Activated naive CD8-positive, alpha-beta T cell treated with anti-CD3 and anti-CD28 coated beads, Interleukin-2, amount 50 U/mL, for 24 hours (primary cell): ENCODE measurements at places on chromosomes 1 and 21.
A peak's percentile ranks its signal among the peaks of the same experiment; 100 is the strongest.

GRCh38 chr1:41752514-41753170, 166.1 kb downstream of the HIVEP3 start:
- H3K4me3 ChIP-seq = peak overlapping the region; percentile 36
- H3K4me1 ChIP-seq = peaks cover 83% of the 10 kb centered on the region
- peaks cover 2% of the 10 kb centered on the region for H3K27me3 ChIP-seq
- no peak for DNase-seq

DNA sequence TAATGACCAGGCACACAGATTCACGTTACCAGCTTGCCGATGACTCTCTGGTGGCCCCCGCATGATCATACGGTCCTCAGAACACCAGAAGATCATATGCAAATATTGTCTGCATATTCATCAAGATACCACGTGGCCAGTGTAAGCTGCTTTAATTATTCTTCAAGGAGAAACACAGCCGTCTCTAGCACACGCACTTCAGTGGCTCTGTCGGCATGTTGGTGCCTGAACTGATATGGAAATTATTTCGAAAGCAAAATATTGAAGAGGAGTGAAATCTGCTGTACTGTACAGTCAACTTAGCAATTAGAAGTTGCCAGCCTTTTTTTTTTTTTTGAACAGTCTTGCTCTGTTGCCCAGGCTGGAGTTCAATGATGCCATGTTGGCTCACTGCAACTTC, 5.9 kb upstream of the KIF26B start:
- H3K27ac ChIP-seq = no peak overlapping the region
- H3K4me3 ChIP-seq = no peak overlapping the region
- H3K36me3 ChIP-seq = no peaks in the 10 kb centered on the region
- peaks cover 41% of the 10 kb centered on the region for H3K27me3 ChIP-seq
- no peak for DNase-seq
- peaks cover 8% of the 10 kb centered on the region for H3K4me1 ChIP-seq

DNA sequence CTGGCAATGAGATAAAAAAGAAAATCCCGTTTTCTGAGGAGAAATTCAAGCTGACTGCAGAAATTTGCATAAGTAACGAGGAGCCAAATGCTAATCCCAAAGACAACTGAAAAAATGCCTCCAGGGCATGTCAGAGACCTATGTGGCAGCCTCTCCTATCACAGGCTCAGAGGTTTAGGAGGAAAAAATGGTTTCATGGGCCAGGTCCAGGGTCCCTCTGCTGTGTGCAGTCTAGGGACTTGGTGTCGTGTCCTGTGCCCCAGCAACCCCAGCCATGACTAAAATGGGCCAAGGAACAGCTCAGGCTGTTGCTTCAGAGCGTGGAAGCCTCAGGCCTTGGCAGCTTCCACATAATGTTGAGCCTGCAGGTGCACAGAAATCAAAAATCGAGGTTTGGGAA, 456.5 kb downstream of the DPYD start:
- DNase-seq = no peak
- H3K36me3 ChIP-seq = peaks cover 26% of the 10 kb centered on the region
- no peak overlapping the region for H3K4me3 ChIP-seq
- no peak overlapping the region for H3K27ac ChIP-seq

- no peaks in the 10 kb centered on the region for H3K36me3 ChIP-seq
- no peaks in the 10 kb centered on the region for H3K4me1 ChIP-seq
- DNase-seq = no peak
- no peak overlapping the region for H3K4me3 ChIP-seq
Measured at GRCh38 chr1:159334797-159335196, 32.7 kb downstream of the FCER1A start.

GRCh38 chr1:91684481-91685196, 184.0 kb downstream of the CDC7 start:
- H3K27ac ChIP-seq = peak overlapping the region; percentile 59
- H3K27me3 ChIP-seq = no peaks in the 10 kb centered on the region
- DNase-seq = no peak
- H3K4me1 ChIP-seq = peaks cover 17% of the 10 kb centered on the region
- H3K4me3 ChIP-seq = no peak overlapping the region

- H3K4me3 ChIP-seq = peak overlapping the region; percentile 82
- peak overlapping the region; percentile 99 for H3K27ac ChIP-seq
- peaks cover 3% of the 10 kb centered on the region for H3K27me3 ChIP-seq
- peaks cover 56% of the 10 kb centered on the region for H3K36me3 ChIP-seq
Measured at GRCh38 chr1:12177999-12178441, 11.2 kb downstream of the TNFRSF1B start.

DNA sequence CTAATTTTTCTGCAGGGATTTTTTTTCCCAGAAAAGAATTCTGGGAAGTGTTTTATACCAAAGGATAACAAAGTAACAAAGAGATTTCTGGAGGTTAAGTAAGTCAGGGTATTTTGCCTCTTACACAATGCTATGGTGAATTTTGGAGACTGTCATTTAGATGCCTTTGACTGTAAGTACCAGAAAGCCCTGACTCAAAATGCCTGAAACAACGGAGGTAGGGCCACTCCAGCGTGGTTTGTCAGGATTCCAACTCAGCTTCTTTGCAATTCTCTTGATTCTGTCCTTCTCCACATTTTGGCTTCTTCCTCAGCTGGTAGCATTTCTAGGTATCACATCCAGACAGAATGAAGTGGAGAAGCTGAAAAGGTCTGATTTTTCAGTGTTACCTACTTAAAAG, 106.5 kb downstream of the UCHL5 start:
- no peak overlapping the region for H3K27ac ChIP-seq
- no peaks in the 10 kb centered on the region for H3K4me1 ChIP-seq
- H3K36me3 ChIP-seq = peaks cover 1% of the 10 kb centered on the region
- no peak for DNase-seq
- no peak overlapping the region for H3K4me3 ChIP-seq

DNA sequence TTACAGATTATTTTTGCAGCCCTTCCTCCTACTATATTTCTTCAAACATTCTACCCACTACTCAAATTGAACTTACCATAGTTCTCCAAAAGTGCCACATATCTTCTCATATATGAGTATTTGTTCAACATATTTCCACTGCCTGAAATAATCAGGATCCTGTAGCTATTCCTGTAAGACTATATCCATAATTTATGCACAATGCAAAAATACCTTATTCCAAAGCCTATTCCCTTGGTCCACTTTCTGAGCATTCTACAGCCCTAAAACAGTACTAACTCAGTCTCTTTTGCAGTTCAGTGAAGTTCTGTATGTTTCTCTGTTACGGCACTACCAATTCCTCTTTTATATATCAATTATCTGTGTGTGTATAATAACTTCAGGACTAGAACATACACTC, 1283.7 kb upstream of the ADGRL2 start:
- no peaks in the 10 kb centered on the region for H3K36me3 ChIP-seq
- no peaks in the 10 kb centered on the region for H3K27me3 ChIP-seq
- H3K27ac ChIP-seq = no peak overlapping the region
- H3K4me1 ChIP-seq = no peaks in the 10 kb centered on the region

DNA sequence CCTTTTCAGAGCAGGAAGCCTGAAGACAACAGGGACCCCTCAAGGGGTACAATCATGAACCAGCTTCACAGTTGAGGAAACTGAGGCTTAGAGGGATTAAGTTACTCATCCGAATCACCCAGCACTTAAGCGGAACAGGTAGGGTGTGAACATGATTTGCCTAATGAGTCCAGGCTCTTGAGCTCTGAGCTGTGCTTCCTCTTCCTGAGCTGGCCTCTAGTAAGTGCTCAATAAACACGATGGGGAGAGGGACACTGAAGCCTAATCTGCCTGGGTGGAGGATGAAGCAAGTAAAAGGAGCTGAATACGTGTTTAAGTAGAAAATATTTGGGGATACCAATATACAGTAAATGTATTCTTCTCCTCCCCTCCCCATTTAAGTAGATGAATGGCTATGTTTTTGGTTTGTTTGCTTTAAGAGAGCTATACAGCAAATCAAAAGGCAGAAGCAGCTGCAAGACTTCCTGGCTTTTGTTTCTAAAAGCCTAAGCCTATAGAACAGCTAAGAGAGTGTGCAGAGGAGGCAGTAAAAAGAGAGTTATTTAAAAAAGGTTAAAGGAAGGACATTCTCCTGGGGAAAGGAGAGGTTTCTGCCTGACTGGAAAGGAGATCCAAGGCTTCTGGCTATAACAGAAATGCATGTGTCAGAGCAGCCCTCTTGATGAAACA, 20.5 kb downstream of the STPG1 start:
- no peak overlapping the region for H3K4me3 ChIP-seq
- no peaks in the 10 kb centered on the region for H3K27me3 ChIP-seq
- peak overlapping the region; percentile 92 for H3K27ac ChIP-seq
- peaks cover 6% of the 10 kb centered on the region for H3K36me3 ChIP-seq

- peak; percentile 56 for DNase-seq
- H3K27ac ChIP-seq = no peak overlapping the region
- peaks cover 5% of the 10 kb centered on the region for H3K27me3 ChIP-seq
- H3K36me3 ChIP-seq = no peaks in the 10 kb centered on the region
- H3K4me1 ChIP-seq = peaks cover 8% of the 10 kb centered on the region
Measured at GRCh38 chr1:32716312-32717148, 14.0 kb upstream of the SYNC start.

DNA sequence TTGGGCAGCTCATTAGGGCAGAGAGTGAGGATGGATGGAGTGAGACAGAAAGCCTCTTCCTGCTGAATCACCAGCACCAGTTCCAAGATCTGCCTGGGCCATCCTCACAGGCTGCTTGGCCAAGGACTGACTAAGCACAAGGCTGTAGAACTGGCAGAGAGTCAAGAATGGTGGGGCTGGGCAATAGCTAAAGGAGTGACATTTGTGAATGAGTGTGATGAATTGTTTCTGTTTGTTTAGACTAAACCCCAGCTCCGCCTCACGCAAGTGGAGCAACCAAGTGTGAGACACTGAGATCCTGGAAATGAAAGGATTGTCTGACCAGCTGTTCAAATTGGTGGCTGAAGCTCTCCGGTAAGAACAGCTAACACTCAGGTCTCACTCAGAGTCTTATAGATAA, 38.6 kb downstream of the BRINP2 start:
- no peak for DNase-seq
- no peak overlapping the region for H3K27ac ChIP-seq
- H3K36me3 ChIP-seq = no peaks in the 10 kb centered on the region
- no peaks in the 10 kb centered on the region for H3K27me3 ChIP-seq
- no peak overlapping the region for H3K4me3 ChIP-seq
- no peaks in the 10 kb centered on the region for H3K4me1 ChIP-seq

- DNase-seq = no peak
- H3K27me3 ChIP-seq = no peaks in the 10 kb centered on the region
- H3K27ac ChIP-seq = peak overlapping the region; percentile 1
- H3K36me3 ChIP-seq = peaks cover 41% of the 10 kb centered on the region
- H3K4me3 ChIP-seq = no peak overlapping the region
Measured at GRCh38 chr1:229629261-229629660, 3.2 kb downstream of the URB2 start.

DNA sequence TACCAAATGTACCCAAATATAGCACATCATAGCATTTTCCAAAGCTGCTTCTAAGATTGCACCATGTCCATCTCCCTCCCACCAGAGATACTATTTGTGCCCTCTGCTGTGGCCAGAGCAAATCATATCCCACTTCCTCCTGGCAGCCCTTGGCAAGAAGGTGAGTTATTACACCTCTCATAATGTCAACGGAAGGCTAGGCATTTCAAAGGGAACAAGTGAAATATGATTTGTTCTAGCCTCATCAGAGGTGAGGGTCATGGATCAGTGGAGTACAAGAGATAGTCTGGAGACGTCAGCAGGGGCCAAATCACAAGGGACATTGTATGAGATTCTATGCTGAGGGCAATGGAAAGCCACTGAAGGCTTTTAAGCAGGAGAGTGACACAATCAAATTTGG, 90.2 kb upstream of the BCAR3 start:
- H3K27me3 ChIP-seq = no peaks in the 10 kb centered on the region
- H3K4me1 ChIP-seq = peaks cover 7% of the 10 kb centered on the region
- no peak for DNase-seq

DNA sequence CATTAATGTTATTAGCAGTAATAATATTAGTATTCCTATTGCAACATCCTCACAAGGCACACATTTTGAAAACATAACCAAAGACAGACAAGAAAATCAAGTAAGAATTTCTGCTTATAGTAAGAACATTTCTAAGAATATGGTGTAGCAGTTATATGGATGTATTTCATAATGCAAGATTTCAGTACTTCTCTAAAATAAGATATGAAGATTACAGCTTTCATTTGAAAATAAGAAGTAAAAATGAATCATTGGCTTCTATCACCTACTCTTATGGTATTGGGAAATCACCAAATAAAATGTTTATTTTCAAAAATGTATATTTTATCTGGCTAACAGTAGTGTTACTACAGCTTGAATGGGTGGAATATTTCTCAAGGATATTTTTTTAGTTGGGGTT, 103.8 kb upstream of the USP25 start:
- no peaks in the 10 kb centered on the region for H3K4me1 ChIP-seq
- no peak overlapping the region for H3K27ac ChIP-seq
- DNase-seq = no peak
- no peaks in the 10 kb centered on the region for H3K36me3 ChIP-seq
- no peaks in the 10 kb centered on the region for H3K27me3 ChIP-seq

GRCh38 chr1:173093691-173094445, 43.1 kb upstream of the TNFSF18 start:
- H3K4me3 ChIP-seq = no peak overlapping the region
- H3K27ac ChIP-seq = no peak overlapping the region
- H3K4me1 ChIP-seq = no peaks in the 10 kb centered on the region
- no peak for DNase-seq

DNA sequence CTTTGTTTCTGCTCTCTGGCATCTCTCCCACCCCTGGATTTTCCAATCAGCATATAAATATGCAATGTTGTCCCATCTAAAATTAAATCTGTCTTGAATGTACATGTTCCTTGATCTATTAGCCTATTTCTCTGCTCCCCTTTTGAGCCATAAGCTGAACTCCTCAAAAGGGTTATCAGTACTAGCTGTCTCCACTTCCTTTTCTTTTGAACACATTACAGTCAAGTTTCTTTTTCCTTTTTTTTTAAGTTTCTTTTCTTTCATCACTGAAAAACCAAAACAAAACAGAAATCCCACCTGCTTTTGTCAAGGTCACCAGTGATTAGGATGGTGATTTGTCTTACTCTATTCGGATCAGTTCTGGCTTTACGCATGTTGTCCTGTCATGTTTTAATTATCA, 29.3 kb downstream of the XCL2 start:
- H3K4me1 ChIP-seq = peaks cover 86% of the 10 kb centered on the region
- DNase-seq = no peak
- H3K36me3 ChIP-seq = no peaks in the 10 kb centered on the region
- peak overlapping the region; percentile 97 for H3K27ac ChIP-seq
- H3K4me3 ChIP-seq = peak overlapping the region; percentile 75

- H3K4me1 ChIP-seq = peaks cover 43% of the 10 kb centered on the region
- H3K27me3 ChIP-seq = no peaks in the 10 kb centered on the region
- no peak overlapping the region for H3K4me3 ChIP-seq
- peaks cover 1% of the 10 kb centered on the region for H3K36me3 ChIP-seq
- no peak for DNase-seq
Measured at GRCh38 chr1:183914276-183914675, 109.4 kb downstream of the RGL1 start.

- peaks cover 12% of the 10 kb centered on the region for H3K36me3 ChIP-seq
- H3K27ac ChIP-seq = peak overlapping the region; percentile 48
- H3K4me3 ChIP-seq = no peak overlapping the region
- DNase-seq = no peak
- no peaks in the 10 kb centered on the region for H3K27me3 ChIP-seq
- H3K4me1 ChIP-seq = peaks cover 67% of the 10 kb centered on the region
Measured at GRCh38 chr1:235295902-235296350, 32.1 kb downstream of the ARID4B start.
